ENCODE measurements at places on chromosomes 7 and 10.

GRCh38 chr10:78959217-78959923 is 109.4 kb upstream of the ZMIZ1 start:
- no peak for DNase-seq

DNA sequence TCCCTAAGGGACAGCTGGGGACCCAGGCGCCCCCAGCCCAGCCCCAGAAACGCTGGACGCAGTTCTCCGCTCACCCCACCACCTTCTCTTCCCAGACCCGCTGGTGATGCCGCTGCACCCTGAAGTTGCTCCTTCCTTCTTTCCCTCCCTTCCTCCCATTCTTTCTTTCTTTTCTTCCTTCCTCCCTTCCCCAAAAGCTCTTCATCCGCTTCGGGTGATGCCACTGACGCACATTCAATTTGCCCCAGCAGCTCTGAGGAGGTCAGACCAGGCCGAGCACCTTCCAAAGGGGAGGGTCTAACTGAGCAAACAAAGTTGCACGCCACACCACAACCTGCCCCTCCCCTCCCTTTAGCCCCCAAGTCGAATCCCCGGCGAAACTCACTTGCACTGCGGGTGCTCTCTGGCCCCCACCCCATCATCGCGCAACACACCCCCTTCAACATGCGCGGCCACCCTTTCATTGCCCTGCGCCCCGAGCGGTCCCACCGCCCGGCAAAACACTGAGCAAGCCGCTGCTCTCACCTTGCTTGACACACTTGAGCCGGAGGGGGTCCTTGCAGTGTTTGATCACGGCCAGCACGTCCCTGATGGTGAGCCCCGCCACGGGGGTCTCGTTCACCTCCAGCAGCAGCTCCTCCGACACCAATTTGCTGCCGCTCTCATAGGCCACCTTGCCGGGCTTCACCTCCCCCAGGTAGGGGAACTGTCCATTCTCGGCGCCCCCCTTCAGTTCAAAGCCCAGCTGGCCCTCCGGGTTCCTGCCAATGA is 787 bp downstream of the MAGI2 start:
- DNase-seq = no peak

GRCh38 chr7:150313870-150314269 is 9.3 kb upstream of the LRRC61 start:
- no peak for DNase-seq

DNA sequence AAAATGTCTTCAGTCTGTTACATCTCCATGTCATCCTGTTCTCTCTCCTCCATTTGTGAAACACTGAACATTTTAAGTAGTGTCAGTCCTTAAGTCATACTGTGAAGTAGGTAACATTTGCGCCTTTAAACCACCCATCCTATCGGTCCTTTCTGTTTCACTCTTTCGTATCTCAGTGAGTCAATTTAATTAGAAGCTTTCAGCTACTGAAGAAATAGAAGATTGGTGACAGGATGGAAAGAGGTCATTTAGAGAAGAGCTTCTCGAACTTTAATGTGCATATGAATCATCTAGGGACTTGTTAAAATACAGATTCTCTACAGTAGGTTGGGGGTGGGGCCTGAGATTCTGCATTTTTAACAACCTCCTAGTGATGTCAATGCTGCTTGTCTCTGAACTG is 113.4 kb downstream of the SRI start:
- no peak for DNase-seq

DNA sequence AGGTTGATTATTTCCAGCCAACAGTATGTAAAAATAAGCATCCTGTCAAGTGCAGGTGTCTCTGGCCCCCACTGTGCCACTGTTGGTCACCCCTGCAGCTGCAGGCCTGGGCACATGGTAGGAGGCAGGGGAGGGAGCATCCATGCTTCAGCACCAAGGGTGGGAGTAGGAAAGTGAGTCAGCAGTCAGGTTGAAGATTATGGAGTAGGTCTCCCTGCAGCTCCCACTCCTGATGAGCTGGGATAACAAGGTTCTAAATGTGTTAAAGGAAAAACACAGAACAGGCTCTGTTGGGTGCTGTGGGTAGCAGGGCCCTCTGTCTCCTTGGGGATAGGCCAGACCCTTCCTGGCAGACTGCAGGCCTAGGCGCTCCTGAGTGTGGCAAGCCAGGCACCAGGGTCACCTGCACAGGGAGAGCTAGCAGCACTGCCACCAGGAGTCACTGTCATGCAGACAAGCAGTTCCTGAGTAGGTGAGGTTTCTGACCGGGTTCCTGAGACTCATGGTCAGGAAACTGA is 59.3 kb downstream of the NUDCD3 start:
- DNase-seq = peak; percentile 28

- DNase-seq = no peak
Measured at GRCh38 chr7:28266402-28266801, 85.8 kb upstream of the JAZF1 start.

GRCh38 chr7:47574482-47575329 is 7.2 kb downstream of the TNS3 start:
- DNase-seq = no peak

- no peak for DNase-seq
Measured at GRCh38 chr7:86953219-86953618, 106.2 kb downstream of the ELAPOR2 start.

DNA sequence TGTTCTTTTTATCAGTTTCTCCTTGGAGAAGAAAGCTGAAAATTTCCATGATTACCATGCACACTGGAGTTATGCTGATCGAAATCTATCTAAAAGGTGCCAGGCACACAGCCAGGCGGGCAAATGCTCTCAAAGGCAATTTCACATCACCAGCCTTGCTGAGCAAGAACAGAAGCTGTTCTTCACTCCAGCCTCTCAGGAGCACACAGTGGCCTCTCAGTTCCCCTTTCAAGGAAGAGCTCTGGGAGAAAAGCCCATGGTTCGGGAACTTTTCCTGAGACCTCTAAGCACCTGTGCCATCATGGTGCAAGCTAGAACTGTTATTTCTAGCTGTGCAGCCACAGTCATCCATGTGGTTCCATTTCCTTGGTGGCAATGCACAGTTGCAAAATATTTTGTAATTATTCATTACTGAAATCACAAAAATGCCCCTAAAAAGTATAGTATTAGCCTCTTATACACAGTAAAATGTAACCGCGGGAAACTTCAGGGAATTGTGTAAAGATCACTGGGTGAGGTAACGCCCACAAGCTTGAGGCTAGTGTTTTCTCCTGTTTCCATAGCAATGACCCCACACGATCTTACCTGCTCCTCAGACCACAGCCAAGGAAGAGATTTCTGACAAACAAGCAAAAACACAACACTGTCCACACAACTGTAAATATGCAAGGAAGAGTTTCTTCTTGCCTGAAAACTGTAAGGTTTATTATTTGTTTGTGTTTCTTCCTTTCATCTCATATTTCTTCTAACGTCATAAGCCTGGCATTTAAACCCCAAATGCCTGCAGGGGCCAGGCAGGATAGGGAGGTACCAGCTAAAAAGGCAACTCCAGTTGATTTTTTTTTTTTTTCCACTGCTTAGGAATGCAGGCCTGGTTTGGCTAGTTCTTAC is 121.2 kb downstream of the FAM107B start:
- no peak for DNase-seq

GRCh38 chr7:140562926-140563481 is 77.6 kb downstream of the DENND2A start:
- no peak for DNase-seq

DNA sequence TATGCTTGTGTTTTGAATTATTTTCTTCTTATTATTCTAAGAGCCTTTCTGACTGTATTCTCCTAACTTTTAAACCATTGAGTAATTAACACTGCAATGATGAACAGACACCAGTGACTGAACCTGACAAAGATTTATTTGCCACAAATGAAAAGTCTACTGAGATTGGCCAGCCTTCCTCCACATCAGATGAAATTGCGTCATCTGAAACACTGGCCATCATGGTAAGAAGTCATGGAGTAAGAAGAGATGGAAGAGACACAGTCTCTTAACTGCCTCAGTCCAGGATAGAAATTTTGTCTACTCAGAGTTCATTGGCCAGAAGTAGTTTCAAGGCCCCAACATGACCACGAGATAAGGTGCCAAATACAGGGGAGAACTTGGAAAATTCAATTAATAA is 357.8 kb downstream of the BMPER start:
- DNase-seq = no peak

GRCh38 chr7:143408686-143409561 is at the start of gene EPHA1:
EPHA1 (minus strand) TSS chr7:143408856; CDS start chr7:143408805, 51 bp downstream.
- peak; percentile 89 for DNase-seq

DNA sequence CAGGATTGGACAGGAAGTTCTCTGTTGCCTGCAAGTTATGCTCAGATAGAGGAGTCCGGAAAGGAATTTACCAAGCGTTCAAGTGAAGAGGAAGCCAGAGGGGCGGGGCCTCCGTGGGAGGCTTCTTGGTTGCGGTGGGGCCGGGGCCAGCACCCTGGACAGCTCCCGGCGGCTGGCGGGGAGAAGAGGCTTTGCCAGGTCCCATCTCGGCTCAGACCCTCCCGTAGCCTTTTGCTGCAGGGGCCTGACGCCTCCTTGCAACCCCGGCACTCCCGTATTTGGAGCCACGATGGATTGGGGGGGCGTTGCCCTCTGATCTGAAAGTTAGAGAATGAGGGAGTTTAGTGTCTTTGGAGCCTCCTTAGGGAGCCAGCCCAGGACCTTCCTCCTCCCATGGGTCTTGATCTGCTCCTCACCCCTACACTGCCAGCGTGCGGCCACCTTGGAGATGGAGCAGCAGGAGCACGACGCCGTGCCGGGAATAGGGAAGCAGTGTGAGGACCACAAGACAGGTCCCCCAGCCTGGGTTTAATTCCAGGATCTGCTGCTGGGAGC is 3.1 kb upstream of the SLC18A3 start:
- peak; percentile 50 for DNase-seq

DNA sequence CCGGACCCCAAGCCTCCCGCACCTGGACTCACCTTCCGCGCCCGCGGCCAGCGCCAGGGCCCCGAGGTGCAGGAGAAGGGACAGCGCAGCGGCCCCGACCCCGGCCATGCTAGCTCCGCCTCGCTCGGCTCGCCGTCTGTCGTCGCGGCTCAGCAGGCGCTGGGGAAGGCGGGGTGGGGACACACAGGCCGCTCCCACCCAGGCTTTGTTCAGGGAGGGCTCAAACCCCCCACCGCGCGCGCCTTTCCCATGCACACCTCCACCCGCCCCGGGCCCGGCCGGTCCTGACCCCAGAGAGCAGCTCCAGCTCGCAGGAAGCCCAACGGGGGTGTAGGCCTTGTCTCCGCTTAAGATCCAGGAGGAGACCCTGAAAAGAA is at the start of gene KCP:
Gene KCP, minus strand, starts transcription at position 141 of the 377 bp plus-strand sequence. Its CDS starts 33 bp downstream, at position 108.
- no peak for DNase-seq

- no peak for DNase-seq
Measured at GRCh38 chr7:145339319-145339718, 503.5 kb upstream of the TPK1 start.

DNA sequence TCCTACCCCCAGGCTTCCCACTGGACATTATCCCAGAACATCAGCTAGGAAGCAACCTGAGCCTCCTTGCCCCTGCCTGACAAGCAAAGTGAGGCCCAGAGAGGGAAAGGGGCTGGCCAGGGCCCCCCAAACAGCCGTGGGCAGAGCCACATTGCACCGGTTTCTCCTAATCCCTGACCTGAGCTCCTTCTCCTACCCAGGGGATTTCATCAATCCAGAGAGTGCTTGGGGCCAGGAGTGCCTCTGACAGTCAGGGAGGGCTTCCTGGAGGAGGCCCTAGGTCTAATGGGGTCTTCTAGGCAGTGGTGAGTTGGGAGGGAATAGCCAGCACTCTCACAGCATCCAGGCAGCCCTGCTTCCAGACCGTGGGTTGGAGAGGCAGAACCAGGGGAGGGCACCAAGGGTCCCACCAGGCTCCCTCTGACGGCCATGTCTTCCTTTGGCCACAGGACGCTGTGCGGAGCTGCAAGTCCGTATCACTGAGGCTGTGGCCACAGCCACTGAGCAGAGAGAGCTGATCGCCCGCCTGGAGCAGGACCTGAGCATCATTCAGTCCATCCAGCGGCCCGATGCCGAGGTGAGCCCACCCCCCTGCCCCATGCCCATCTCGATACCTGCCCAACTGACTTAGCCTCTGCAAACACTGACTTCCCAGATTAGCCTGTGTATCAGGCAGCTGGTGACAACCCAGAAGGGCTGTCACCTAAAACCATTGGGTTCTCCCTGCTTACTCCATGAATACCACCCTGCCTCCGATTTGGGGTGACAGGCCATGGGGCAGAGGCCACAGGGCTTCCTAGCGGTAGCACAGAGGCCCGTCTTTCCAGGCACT is 13.5 kb upstream of the SH2B2 start:
- no peak for DNase-seq

DNA sequence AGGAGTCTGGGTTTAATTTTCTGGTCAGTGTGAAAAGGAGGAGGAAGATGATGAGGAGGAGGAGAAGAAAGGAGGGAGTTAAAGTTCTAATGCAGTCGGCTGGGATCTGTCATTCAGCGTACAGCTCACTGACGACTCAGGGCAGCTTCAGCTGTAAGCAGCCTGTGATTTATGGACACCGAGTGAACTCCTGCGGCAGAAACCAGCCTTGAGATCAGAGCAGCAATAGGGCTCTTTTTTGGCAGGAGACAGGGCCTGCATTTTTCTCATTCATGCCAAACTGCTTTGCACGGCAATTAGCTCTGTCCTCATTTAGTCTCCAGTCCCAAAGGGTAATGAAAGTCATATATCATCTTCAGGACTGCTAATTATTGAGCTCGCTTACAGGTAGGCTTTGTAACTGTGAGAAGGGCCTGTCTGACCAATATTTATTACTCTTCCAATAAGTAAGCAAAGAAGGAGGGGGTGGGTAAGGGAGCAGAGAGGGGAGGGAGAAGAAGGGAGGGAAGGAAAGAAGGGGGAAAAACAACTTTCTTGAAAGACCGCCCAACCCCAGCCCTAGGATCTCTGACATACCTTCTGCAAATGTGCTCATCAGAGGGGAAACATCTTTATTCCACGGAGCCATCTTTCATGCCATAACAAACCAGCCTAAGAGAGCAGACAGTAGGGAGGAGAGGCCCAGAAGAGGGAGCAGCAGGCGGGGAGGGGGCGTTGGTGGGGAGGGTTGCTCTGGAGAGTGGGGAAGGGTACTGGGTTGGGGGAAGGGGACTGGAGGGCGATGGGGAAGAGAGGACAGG is 48.1 kb upstream of the COMTD1 start:
- DNase-seq = no peak

DNA sequence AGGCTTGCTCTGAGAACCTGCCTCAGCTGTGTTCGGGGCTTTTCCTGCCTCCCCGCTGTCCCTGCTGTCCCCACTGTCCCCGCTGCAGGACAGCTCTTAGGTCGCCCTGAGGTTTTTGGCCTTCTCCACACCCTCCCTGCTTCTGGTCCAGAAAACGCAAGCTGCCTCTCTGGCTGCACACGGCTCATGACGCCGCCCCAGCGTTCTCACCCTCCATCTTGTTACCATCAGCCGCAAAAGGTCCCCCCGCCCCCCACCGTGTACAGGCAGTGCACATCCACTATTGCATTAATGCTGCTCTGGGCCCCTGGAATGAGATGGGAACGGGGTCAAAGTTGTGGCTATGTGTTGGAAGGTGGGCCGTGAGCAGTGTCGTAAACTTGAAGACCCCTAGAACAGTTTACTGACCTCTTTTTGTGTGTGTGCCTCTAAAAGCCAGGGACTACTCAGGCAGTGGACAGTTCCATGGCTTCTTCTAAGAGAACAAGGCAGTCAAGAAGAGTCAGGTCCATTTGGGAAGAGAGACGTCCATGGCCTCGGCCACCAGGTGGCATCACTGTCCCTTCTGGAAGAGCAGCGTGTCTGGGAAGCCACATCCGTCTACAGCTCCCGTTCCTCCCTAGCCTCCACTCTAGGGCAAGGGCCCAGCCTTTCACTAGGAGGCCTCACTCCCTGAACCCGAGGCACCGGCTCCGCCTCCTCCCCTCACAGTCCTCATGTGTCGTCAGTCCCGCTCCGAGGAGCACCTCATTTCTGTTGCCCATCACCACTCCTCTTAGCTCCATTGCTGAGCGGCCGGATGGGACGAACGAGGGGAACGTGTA is 38.5 kb upstream of the MKRN1 start:
- DNase-seq = peak; percentile 90

GRCh38 chr7:1852517-1853430 is 182.7 kb downstream of the ELFN1 start:
- DNase-seq = no peak

GRCh38 chr7:64888561-64888900 is 14.5 kb upstream of the ZNF273 start:
- DNase-seq = no peak
